ENCODE measurements at places on chromosomes 3 and 15. TPM values are rescaled to one million over a fixed set of nuclear protein-coding genes. Genes with fewer than 3 reads are reported as not detected.

Gene TTLL13
- total RNA-seq, result 0.07 TPM

Gene ALDH1L1
- total RNA-seq, result 21.5 TPM

Gene SLC22A14
- total RNA-seq, result 0.57 TPM

Gene TMCO5A
- not detected for total RNA-seq

Gene SLC24A5
- not detected for total RNA-seq
